ENCODE measurements at places on chromosomes 4 and X.

GRCh38 chr4:159018062-159018629, 84.7 kb upstream of the RAPGEF2 start:
- DNase-seq: peak; percentile 21

GRCh38 chrX:46016296-46016695, 528.9 kb downstream of the ZNF674 start:
- no peak for DNase-seq

DNA sequence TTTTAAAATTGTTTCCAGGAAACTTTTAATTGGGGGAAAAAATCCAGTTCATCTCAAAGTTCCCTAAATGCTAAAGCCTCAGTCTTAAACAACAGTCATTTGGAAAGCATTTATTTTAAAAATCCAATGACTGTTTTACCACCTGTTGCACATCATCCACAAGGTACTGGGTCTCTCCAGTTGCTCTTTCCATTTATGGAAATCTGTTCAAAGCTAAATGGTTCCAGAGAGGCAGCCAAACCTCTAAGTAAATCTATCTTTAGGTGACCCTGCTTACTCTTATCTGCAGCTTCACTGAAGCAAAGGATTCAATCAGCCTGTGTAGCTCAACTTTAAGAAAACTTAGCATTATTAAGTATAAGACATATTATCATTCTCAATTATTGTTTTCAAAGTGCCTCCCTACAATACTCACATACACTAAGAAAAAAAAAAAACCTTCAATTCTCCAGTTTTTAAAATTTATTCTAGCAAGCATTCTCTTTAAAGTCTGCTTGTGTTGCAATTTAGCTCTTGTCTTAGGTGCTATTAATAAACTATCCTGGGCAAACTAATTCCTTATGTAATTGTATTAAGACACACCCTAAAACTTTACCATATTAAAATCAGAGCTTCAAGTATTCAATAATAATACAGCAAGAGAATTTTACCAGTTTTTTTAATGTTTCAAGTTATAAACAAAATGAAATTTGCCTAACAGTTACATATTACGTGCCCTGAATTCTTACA, 60.6 kb downstream of the NOCT start:
- no peak for DNase-seq

DNA sequence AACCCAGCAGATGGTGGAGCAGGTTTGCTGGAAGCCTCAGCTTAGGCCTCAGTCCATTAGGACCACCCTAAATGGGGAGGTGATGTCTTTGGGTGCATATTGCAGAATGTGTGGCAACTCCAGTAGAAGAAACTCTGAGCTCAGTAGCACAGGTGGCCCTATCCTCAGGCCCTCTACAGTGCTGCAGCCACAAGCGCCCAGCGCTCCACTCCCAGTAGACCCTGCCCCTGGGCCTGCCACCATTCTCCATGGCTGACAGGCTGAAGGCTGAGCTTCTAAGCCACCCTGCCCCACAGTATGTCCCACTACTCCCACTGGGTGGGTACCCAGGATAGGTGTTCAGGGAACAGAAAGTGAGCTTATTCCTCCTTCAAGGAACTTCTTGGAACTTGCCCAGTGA, 162.8 kb upstream of the MAMLD1 start:
- no peak for DNase-seq

DNA sequence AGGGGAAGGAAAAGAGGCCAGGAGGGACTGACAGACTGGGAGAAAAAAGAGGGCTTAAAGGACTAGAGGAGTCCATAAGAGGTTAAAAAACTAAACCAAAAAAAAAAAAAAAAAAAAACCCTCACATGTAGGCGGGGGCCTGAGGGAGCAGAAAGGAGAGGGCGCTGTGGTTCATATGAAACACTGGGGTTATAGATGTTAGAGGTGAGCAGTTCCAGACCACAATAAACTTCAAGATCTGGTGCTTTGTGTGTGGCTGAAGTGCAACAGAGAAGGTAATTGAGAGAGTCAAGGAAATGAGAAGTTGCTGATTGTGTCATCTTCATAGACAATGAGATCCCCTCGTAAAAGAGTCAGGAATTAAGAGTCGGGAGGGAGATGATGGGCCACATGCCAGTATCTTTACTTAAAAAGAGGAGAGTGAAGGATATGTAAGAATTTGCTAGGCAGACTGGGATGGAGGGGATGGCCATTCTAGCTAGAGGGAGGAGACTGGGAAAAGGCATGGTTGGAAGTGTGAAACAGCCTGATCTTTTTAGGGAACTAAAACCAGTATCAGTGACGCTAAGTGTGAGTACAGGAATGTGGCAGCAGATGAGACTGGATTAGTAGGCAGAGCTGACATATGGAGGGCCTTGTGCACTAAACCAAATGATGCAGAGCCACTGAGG, 18.4 kb upstream of the OGT start:
- DNase-seq: no peak

DNA sequence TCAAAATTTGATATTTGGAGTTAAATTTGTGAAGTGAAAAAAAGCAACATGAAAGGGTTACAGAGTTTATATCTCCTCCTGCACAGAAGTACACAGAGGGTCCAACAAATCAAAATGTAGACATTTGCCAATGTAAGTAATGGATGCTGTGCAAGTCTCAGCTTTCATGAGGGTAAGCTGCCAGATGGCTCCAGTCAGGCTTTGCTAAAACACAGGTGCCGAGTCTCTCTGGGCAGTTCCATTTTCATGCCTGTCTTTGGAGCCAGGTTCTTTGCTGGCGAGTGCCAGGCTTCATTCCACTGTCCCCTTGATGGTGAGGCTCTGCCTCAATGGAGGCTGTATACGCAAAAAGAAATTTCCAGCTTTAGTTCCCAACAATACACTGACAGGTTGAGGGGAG, 27.9 kb downstream of the SLC4A4 start:
- DNase-seq: no peak

GRCh38 chrX:129955682-129956081, 26.8 kb upstream of the BCORL1 start:
- no peak for DNase-seq

DNA sequence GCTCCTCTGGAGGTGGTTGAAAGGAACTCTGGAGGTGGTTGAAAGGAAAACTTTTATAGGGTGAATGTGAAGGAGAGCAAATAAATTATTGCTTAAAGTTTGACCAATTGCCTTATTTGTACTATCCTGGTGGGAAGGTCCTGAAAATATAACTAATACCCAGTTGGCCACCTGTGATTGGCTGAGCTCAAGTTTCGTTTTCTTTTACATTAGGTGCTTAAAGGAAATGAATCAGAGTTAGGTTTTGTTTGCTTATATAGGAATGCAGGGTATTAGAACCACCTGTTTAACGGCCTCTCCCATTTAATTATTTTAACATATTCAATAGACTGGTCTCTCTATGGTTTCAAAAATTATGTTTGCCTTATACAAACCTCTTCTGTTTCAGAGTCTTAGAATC, 497.6 kb downstream of the PRR32 start:
- DNase-seq: no peak

DNA sequence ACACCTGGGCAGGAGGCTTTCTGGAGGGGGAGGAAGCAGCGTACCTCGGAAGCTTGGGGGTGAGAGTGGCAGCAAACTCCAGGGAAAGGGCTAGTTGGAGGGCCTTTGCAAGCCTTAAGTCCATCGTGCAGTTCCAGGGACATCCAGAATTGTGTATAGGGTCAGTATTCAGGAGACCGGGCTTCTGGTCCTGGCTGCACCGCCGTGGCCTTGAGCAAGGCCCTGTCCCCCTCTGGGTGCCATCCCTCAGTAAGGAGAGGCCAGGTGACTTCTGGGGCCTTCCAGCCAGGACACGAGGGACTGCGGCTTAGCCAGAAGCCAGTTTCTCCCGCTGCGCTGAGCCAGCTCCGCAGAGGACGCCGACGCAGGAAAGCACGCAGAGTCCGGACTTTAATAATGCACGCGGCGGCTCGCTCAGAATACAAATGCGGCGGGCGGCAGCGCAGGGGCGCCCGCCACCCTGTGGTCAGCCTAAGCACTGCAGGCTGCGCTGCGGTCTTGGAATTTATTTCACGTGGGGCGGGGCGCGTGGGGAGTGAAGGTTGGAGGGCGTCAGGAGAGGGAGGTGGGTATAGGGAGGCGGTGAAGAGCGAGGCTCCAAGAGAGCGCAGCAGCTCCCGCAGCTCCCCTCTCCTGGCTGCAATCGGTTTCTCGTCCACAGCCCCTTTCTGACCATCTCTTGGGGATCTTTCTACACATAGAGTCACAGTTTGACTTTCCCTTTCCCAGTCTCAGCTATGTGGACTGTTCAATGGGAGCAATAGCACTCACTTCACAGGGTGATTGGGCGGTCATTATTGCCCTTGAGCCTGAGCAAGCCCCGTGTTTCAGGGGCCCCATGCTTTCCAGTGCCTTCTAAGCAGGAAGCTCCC, 94.1 kb upstream of the GPR50 start:
- peak; percentile 52 for DNase-seq

DNA sequence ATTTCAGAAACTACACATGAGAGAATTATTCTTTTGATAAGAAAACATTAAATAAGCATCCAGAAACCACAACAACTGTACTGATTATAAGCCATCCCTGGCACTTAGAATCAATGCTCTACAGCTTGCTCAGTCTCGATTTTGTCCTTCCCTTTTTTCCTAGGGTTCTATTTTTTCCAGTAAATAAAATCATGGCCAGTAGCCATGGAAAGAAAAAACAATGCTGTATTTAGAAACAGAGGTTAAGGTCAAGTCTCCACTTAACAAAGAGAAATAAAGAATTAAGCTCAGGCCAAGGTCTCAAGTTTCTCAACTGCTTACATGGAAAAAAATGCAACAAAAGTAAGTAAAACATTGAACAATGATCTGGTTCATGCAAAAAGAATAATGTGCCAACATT, 38.7 kb upstream of the GRID2 start:
- no peak for DNase-seq

Data from fibroblast of skin of scalp (primary cell).